ENCODE measurements at places on chromosomes 13 and 19.

DNA sequence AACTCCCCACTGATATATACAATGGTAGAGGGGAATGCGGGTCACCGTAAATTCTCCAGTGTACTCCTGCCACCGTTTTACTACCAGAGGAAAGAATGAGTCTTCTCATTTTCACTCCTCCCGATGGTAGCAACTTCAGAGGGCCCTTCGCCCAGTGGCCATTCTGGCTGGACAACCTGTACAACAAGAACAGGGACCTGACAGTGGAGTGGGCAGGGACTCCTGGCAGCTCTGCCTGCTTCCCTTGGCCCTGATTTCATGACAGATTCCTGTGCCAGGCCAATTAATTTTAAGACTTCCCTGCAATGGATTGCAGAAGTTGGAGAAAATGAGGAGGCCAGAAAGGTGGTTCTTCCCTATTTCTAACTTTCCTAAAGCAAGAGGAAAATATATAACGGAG lies 148.9 kb downstream of the GPC6 start:
- no peak for DNase-seq
- no peaks in the 10 kb centered on the region for H3K4me1 ChIP-seq
- H3K27ac ChIP-seq = no peak overlapping the region
- H3K27me3 ChIP-seq = no peaks in the 10 kb centered on the region
- no peaks in the 10 kb centered on the region for H3K36me3 ChIP-seq

GRCh38 chr19:40623403-40624251 lies 22.5 kb downstream of the LTBP4 start:
- no peaks in the 10 kb centered on the region for H3K27me3 ChIP-seq
- no peak overlapping the region for H3K27ac ChIP-seq
- peaks cover 27% of the 10 kb centered on the region for H3K36me3 ChIP-seq

GRCh38 chr13:26017196-26017921 lies 34.5 kb downstream of the SHISA2 start:
- no peaks in the 10 kb centered on the region for H3K27me3 ChIP-seq
- H3K27ac ChIP-seq = peak overlapping the region; percentile 16
- peaks cover 2% of the 10 kb centered on the region for H3K36me3 ChIP-seq
- no peak for DNase-seq
- no peak overlapping the region for H3K4me3 ChIP-seq

DNA sequence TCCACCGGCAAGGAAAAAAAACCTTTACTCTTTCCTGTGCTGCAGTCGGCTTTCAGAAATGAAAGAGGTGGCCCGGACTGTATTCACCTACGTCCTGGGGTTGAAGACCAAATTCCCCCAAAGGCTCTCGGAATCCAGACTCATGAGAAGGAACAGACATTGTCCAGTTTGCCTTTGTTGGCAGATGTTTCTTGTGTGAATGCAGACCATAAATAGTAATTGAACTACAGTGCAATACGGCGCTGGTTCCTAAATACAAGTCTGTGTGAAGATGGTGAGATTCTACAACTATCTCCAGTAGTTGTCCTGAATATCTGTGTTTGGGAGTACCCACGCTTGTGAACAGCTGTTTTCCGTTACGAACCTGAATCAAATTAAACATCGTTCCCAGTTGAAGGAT lies 11.2 kb upstream of the PTOV1 start:
- no peaks in the 10 kb centered on the region for H3K4me1 ChIP-seq
- no peak for DNase-seq
- no peak overlapping the region for H3K4me3 ChIP-seq
- peaks cover 11% of the 10 kb centered on the region for H3K36me3 ChIP-seq
- no peak overlapping the region for H3K27ac ChIP-seq
- H3K27me3 ChIP-seq = no peaks in the 10 kb centered on the region

GRCh38 chr13:105201351-105201750 lies 1334.1 kb downstream of the EFNB2 start:
- no peak overlapping the region for H3K27ac ChIP-seq
- no peaks in the 10 kb centered on the region for H3K4me1 ChIP-seq
- no peak for DNase-seq
- H3K4me3 ChIP-seq = no peak overlapping the region

DNA sequence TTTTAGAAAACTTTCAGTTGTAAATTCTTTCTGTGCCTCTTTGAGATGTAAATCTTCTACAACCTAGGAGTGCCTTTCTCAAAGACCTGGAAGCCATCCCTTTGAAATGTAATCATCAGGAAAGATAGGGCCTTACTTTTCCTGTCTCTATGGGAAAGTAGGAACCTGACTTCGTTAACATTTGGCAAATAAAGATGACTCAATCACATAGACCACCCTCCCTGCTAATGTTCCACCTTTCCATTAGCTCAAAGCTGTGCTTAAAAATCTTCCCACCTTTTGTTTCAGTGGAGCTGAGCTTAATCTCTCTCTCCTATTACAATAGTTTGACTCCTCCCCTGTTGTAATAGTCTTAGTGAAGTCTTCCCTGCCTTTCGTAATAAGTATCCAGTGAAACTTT lies 247.7 kb downstream of the OLFM4 start:
- DNase-seq = no peak
- no peak overlapping the region for H3K27ac ChIP-seq
- no peak overlapping the region for H3K4me3 ChIP-seq
- no peaks in the 10 kb centered on the region for H3K27me3 ChIP-seq
- no peaks in the 10 kb centered on the region for H3K4me1 ChIP-seq

GRCh38 chr13:21175656-21176214 lies 617 bp downstream of the SKA3 start:
- peak overlapping the region; percentile 99 for H3K4me3 ChIP-seq
- H3K4me1 ChIP-seq = peaks cover 17% of the 10 kb centered on the region
- H3K27me3 ChIP-seq = no peaks in the 10 kb centered on the region
- H3K27ac ChIP-seq = peak overlapping the region; percentile 97
- peaks cover 15% of the 10 kb centered on the region for H3K36me3 ChIP-seq

- peaks cover 11% of the 10 kb centered on the region for H3K36me3 ChIP-seq
- peak overlapping the region; percentile 14 for H3K4me3 ChIP-seq
- peaks cover 86% of the 10 kb centered on the region for H3K4me1 ChIP-seq
- peak overlapping the region; percentile 88 for H3K27ac ChIP-seq
These were observed 3.7 kb downstream of the PPP1R37 start for GRCh38 chr19:45096700-45097099.

DNA sequence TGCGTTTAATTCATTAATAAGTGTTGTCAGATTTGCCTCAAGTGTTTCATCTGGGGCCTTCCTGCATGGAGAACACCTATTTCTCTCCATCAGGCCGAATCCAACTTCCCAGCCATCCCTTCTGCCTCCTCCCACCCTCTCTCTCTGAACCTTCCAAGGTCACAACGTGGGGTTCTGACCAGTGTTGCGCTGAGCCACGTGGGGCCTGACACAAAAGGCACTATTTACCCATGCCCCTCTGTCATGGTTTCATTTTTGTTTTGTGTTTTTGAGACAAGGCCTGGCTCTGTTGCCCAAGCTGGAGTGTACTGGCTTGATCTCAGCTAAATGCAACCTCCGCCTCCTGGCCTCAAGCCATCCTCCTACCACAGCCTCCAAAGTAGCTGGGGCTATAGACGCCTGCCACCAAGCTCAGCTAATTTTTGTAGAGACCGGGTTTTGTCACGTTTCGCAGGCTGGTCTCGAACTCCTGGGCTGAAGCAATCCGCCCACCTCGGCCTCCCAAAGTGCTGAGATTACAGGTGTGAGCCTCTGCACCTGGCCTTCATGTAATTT lies 8.6 kb upstream of the IRGC start:
- peaks cover 8% of the 10 kb centered on the region for H3K36me3 ChIP-seq
- H3K27ac ChIP-seq = no peak overlapping the region
- no peak overlapping the region for H3K4me3 ChIP-seq
- peaks cover 15% of the 10 kb centered on the region for H3K27me3 ChIP-seq

GRCh38 chr13:41596190-41596589 lies 138.8 kb downstream of the RGCC start:
- no peak for DNase-seq
- no peak overlapping the region for H3K4me3 ChIP-seq
- peaks cover 3% of the 10 kb centered on the region for H3K36me3 ChIP-seq
- H3K27ac ChIP-seq = peak overlapping the region; percentile 10

- DNase-seq = no peak
- H3K27ac ChIP-seq = no peak overlapping the region
- peaks cover 4% of the 10 kb centered on the region for H3K36me3 ChIP-seq
These were observed 21.7 kb downstream of the ZNF283 start for GRCh38 chr19:43848821-43849220.

DNA sequence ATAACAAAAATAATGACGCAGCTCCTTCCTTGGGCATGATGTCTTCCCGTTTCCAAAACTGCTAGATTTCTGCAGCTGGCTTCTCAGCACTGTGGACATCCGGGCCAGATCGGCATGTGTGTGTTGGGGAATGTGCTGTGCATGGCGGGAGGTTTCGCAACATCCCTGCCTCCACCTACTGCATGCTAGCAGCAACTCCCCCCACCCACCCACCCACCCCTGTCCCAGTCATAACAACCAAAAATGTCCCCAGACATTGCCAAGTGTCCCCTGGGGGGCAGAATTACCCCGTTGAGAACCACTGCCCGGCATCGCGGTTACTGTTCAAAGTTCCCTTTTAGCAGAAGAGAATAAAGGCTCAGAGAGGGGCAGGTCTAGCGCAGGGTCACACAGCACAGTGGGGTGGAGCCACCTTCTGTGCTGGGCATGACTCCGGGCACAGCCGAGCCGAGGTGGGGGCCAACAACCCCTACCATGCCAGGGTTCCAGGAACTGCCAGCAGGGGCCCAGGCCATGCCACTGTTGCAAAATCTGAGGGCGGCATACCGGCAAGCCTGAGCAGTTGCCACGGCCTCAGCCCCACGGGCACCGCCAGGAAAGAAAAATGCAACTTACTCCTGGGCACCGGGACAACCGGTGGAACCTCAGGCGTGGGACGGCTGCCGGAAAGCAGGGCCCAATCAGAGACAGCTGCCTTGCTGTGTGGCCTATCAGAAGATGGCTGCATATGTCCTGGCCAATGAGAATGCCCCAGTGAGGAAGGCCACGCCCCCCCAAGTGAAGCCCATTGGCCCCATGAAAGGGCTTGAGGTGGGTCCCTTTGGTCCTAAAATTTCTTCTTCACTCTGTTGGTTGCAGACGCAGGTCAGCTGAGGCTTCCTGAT lies 22.5 kb upstream of the NFIC start:
- no peak overlapping the region for H3K27ac ChIP-seq
- peak overlapping the region; percentile 54 for H3K4me3 ChIP-seq
- H3K36me3 ChIP-seq = peaks cover 2% of the 10 kb centered on the region
- peaks cover under 1% of the 10 kb centered on the region for H3K4me1 ChIP-seq
- DNase-seq = no peak

DNA sequence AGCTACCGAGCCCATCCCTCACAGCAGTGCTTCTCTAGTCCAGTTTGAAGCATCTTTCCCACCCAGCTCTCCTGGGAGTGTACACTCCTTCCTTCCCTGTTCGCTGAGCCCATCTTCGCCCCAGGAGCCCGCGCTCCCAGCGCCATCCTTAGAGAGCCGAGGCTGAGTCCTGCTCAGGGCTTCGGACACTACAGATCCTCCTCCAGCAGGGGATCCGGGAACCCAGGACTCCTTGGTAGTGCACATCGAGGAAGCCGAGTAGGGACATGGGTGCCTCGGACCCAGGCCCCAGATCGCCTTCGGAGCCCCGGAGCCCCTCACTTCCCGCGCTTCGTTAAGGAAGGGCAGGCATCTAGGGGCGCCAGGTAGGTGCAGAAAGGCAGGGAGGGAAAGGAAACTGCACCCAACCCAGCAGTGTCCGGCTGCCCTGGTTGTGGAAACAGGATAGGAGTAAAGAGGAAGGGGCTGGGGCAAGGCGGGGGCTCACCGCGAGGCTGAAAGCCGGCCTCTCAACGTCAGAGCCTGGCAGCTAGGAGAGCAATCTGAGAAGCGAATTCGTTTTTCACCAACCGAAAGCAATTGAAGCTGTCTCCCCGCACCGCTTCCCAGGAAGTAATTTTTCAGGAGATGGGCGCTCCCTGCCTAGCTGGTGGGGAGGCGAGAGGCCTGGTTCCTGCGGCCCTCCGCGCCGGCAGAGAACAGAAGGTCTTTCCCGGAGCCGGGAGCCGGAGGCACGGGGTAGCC lies 1.0 kb downstream of the PDX1 start:
- no peak overlapping the region for H3K27ac ChIP-seq
- peak overlapping the region; percentile 60 for H3K4me3 ChIP-seq
- peaks cover 29% of the 10 kb centered on the region for H3K4me1 ChIP-seq
- H3K36me3 ChIP-seq = peaks cover 7% of the 10 kb centered on the region

Data from central memory CD8-positive, alpha-beta T cell (primary cell).